Germinal center (tissue), 1 donor: ENCODE measurements at places on chromosomes 16 and 17.

DNA sequence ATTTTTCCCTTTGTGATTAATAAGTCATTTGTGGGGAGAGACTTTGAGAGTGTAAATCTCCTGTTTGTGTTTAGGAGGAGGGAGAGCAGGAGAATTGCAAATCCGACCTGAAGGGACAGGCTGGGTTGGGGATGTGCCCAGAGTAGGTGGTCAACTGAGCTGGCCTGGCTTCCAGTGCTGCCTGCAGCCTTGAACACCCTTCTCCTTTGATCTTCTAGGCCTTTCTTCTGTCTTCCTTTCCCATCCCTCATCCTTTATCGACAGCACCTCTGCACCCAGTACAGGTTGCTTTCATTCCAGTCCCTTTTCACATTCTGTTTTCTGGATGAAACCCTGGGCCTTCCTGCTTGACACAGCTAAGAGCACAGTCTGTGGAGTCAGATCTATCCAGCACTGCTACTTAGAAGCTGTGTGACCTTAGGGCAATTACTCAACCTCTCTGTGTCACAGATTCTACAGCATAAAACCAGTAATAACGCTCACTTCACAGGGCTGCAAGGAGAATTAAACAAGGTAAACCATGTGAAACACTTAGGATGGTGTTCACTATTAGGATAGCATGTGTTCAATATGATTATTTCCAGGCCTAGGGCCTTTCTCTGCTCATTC lies 1.0 kb upstream of the CSNK2A2 start:
- DNase-seq: no peak

- DNase-seq: no peak
Observed at GRCh38 chr17:22463110-22463850, 771.0 kb downstream of the KCNJ18 start.

DNA sequence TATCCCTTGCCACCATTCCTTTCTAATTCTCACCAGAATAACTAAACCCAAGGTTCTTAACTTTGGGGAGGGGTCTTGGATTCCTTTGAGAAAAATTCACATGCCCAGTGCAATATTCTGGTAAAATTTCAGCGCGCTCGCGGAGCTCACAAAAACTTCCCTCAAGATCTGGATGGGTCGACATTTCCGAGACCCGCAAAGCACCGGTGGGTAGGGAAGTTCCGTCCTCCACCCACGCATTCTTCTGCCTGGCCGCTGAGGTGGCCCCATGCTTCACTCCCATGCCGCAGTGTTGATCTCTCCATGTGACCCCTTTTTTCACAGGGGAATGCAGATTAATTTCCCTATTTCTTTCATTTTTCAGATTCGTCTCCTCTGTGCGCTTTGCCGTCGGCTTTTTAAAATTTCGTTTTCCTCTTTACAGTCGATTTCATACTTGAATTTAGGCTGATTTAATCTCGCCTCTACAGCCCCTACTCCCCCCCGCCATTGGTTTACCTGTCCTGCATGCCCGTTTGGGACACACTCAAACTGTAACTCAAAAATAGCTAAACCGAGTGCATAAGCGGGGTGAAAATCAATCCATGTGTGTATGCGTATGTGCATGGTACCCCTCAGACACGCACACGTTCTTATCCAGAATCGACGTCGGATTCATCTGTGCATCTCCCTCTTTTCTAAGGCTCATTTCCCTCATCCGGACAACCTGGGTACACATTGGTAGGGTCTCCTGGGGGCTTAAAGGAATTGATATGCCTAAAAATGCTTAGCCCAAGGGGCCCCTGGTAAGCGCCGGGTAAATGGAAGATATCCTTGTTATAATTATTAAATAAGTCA lies 1.4 kb upstream of the SP6 start:
- DNase-seq: no peak

- DNase-seq: no peak
Observed at GRCh38 chr16:89482150-89482816, 8.1 kb downstream of the ANKRD11 start.

DNA sequence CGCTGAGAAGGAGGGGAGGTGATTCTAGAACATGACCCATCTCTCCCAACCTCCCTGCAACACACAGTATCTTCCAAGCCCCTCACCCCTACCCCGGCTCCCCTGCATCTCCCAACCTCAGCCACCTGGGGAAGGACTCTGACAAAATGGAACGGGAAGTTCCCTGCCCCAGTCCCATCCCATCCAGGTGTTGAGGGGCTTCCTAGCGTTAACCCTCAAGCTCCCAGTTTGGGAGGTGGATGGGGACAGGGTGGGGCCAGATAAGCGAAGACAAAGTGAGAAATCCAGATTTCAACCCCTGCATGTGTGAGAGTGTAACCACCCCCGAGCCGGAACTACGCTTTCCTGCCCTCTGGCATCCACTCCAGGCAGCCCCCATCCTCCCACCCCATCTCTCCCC lies 1.8 kb downstream of the ZSCAN10 start:
- no peak for DNase-seq

GRCh38 chr17:50266384-50267073 lies 7.7 kb upstream of the TMEM92 start:
- DNase-seq: no peak

DNA sequence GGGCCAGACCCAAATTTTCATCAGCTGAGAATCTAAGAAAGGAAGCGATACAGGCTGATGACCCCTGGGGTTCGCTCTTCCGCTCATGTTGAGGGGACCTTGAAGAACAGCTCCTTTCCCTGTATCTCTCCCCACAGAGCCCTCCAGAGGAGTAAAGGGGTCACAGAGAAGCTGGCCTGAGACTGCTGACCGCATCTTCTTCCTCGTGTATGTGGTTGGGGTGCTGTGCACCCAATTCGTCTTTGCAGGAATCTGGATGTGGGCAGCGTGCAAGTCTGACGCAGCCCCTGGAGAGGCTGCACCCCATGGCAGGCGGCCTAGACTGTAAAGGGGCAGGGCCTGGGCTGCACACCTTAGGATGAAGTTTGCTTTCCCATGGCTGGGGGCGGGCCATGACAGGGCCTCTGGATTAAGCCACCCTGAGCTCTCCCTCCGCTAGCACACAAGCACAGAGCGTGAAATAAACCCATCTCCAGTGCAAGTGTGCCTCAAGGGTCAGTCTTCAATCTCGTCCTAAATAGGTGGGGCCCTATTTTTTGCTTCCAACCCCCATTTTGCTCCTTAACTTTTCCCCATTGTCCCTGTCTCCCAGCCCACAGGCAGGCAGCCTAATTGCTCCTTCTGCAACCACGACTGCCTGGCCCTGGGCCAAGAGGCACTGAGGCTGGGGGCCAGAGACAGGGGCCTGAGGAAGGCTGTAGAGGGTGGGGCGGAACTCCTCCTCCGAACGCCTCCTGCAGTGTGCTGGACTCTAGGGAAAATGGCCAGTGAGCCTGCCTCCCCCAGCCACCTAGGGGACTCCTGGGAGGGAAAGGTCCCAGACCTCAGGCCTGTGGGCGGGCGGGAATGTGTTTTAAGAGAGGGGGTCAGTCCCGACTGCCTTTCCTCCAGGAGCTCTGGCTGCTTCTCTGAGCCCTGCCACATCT lies 3.6 kb downstream of the ZACN start:
- DNase-seq: no peak

DNA sequence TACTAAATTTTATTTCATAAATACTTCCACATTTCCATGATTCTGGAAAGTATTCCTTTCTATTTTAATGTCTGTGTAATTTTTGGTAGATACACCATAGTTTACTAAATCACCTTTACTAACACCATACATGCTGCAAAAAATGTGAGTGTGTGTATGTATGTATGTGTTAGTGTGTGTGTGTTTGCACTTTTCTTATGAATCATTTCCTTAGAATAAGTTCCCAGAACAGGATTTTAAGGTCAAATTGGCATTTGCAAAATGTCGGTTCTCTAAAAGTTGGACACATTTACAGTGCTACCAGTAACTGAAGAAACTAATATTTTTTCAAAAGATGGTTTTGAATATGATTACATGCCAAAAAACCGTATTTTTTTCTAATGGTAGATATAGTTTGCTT lies 137.1 kb downstream of the CYB561 start:
- no peak for DNase-seq

GRCh38 chr17:20271011-20271610 lies 196.2 kb downstream of the LGALS9B start:
- no peak for DNase-seq

DNA sequence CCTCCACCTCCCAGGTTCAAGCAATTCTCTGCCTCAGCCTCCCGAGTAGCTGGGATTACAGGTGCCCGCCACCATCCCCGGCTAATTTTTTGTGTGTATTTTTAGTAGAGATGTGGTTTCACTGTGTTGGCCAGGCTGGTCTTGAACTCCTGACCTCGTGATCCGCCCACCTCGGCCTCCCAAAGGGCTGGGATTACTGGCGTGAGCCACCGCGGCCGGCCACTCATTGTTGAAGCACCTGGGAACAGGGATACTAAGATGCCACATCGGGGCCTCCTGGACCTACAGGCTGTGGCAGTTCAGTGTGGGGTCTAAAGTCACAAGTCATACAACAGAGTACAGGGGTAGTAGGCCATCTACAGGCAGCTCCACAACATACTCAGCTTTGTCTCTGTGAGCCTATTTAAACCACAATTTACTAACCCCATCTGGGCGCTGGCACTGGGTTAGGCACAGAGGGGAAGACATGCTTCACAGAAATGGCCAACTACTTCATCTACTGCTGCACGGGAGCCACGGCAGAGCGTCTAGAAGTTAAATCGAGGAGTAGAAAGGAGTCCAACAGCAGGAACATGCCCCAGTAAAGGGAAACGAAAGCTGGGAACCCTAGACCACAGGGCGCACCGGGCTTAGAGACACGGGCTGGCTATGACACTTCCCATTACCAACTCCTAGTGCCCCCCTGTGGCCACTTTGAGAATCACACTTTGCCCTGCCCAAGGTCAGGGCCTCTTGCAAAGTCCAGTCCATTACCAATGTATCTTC lies 4.3 kb downstream of the VAMP2 start:
- peak; percentile 88 for DNase-seq

DNA sequence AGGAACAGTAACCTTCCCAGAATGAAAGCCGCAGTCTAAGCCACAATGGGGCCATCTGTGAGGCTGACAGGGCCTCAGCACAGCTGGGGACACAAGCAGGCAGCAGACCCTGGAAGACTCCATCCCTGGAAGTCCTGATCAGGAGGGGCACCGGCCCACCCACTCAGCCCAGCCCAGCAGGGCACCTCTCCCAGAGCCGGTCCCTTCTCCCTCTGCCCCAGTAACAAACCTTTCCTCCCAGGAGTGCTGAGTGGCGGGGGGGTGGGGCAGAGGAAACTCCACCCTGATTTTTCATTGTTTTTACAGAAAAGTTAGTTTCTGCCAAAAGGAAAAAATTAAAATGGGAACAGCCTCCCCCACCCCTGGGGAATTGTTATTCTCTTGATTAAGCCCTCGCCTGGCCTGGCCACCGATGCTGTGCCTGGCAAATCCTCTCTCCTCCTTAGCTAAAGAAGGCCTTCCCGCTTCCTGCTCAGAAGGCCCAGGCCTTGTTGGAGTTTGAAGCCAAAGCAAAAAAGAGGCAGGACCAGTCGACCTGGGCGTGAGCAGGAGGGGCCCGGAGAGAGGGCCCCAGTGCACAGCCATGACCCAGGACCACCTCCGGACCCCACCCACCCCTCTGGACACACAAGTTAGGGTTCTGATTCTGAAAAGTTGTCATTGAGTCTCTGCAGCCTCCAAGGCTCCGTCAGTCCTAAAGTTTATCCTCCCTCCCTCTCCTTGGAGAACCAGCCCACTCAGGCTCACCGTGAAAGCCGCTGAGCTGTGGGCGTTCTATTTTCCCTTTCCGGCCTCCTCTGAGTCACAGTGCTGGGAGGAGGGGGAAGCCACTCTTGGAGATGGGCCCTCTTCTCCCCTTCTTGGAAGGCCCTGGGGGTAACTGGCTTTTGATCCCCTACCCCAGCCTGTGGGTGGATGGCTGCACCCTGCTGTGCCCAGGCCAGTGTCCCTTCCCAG lies 128.4 kb upstream of the TNRC6C start:
- DNase-seq: no peak

GRCh38 chr17:46986366-46986765 lies 7.3 kb upstream of the RPRML start:
- no peak for DNase-seq

- no peak for DNase-seq
Observed at GRCh38 chr17:51344532-51344931, 84.2 kb downstream of the UTP18 start.
